ENCODE measurements at places on chromosomes 11 and 22. TPM values are rescaled to one million over a fixed set of nuclear protein-coding genes. Genes with fewer than 3 reads are reported as not detected.

DNA sequence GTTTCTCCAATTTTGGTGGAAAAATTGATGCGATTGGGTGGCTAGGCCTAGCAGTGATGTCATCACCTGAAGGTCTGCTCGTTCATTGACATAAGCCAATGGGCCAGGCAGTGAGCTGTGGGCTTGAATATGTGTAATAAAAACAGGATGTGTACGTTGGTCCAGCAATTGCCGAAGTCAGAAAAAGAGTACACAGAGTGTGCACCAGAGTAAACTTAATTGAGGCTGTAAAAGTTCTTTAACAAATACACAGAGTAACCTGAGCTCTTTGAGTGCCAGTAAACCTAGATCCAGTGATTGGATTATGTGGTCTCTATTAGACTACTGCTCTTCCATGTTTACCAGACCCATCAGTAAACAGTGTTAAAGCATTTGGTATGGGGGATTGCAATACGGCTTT is 13.0 kb upstream of the GLYATL1 start:
- no peak for DNase-seq

DNA sequence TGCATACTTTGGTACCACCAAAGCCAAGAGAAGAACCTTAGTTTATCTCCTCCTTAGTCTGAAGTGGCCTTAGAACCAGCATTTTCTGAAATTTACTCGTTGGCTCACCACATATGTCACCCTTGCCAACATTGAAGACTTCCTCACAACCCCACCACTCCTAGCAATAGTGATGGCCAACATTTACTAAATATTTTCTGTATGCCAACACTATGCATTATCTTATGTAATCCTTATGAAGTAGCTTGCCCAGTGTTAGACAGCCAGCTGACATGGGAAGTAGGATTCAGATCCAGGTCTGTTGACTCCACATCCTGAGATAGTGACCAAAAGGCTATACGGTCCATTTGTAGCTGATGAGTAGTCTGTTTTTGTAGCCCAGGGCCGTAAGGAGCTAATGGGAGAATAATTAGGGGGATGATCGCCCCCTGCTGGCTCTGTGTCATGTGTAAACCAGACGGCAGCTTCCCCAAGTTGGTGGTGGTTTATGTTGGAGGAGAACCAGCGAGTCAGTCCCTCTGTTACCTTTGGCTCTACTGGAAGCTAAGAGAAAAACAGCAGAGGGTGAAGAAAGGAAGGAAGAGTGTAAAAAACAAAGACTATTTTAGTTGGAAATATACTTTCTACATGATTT is 120.5 kb upstream of the RASSF10 start:
- peak; percentile 92 for DNase-seq

DNA sequence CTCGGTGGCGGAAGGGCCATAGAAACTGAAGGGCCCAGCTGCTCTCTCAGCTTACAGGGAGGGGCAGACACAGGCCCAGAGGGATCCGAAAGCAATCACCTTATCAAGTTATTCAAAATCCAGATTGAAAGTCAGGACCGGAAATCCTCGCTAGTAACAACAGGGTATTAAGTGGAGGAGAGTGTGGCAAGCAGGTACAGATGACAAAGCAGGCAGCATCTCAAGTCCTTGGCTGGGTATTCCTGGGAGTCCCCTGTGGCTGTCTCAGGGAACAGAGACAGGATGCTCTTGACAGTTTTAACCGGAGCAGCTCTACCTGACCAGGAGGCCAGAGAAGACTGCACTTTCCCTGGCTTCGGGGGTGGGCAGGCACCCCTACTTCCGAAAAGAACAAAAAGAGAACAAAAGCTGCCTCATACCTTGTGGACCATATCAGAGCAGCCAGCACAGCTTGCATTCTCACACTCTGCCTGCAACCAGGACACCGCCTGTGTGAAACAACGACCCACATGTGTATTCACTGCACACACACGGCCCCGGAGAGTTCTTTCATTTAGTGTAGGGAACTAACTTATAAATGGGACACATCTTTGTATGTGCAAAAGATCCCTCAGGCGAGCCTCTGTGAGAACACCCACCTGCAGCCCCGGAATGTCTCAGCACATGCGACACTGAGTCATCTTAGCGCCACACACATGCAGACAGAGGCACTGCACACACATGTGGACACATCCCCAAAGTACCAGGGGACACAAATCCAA is 78.3 kb downstream of the MICAL3 start:
- DNase-seq = no peak

DNA sequence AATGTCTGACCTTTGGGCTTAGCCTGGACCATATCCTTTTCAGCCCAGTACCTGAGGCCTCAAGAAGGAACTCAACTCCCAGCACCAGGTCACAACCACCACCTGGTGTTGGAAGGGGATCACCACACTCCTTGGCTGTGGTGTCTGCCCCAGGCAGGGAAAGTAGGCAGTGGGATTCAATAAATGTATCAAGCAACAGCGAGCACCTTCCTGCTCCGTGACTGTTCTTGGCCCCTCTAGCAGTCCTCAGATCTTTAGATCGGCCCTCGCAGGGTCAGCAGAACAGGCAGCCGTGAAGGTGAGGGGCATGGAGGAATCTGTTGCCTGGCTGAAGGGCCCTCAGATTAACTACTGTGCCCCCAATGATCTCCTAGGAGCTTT is 15.9 kb downstream of the ARFGAP2 start:
- no peak for DNase-seq

Gene OR2D2
- not detected for total RNA-seq

DNA sequence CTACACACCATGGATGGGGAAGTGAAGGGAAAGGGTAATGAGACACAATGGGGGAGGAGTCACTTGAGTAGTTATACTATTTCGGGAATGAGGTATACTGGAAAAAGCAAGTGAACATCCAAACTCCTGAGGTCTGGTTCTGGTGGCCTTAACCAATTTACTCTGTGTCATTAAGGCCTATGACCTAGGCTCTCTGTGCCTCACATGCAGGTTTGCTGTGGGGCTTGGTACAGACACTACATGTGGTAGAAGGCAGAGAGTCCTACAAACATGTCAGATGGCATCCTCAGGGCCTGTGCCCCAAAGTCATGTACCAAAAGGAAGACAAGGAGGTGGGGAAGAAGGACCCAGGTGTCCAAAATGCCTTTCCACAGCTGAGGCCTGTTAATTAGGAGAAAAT is 98.9 kb downstream of the TRIM29 start:
- DNase-seq = no peak

DNA sequence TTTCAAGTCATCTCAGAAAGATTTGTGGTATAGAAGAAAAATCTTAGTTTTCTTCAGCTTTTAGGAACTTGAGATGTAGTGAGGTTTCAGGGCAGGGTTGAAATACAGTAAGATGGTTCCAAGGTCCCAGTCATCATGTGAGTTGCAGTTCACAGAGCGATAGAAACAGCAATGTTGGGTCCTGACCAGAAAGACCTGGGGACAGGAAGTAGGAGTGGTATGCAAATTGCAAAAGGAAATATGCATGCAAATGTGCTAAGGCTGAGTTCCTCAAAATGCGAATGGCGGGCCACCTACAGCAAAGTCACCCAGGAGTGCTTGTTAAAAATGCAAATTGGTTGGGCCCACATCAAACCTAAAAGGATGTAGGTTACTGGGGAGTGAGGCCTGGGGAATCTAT is 1032.7 kb upstream of the TENM4 start:
- DNase-seq = no peak

- DNase-seq = no peak
Measured at GRCh38 chr11:31127290-31127689, 242.2 kb downstream of the DCDC1 start.

Gene RAG1
- total RNA-seq = 1.1 TPM

- peak; percentile 66 for DNase-seq
Measured at GRCh38 chr11:6655020-6655789, 404 bp downstream of the DCHS1 start.

GRCh38 chr11:3127706-3128355 is 37.3 kb downstream of the OSBPL5 start:
- DNase-seq = no peak

GRCh38 chr11:93054881-93055280 is 85.4 kb downstream of the MTNR1B start:
- no peak for DNase-seq

- no peak for DNase-seq
Measured at GRCh38 chr11:118289401-118289800, 15.1 kb upstream of the CD3E start.

GRCh38 chr11:73856031-73856567 is 20.5 kb downstream of the COA4 start:
- no peak for DNase-seq

Measured in lung (tissue), 17 donors.